ENCODE measurements at places on chromosomes 2 and 18.

DNA sequence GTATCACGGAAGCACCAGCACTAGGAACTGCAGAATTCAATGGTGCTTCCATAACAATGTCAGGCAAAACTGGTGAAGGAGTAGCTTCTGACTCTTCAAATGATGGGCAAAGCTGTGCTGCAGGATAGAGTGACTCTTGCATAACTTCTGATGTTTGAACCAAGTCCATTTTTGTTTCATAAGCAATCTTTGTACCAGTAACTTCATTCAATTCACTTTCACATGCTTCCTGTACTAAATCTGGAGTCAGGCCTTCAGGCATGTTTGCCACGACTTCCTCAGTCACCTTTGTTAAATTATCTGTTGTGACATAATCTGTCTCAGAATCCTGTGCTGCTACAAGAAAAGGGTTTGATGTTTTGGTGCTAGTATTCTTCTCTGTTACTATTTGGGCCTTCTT is 24.0 kb downstream of the RTN4 start:
- no peak for DNase-seq

DNA sequence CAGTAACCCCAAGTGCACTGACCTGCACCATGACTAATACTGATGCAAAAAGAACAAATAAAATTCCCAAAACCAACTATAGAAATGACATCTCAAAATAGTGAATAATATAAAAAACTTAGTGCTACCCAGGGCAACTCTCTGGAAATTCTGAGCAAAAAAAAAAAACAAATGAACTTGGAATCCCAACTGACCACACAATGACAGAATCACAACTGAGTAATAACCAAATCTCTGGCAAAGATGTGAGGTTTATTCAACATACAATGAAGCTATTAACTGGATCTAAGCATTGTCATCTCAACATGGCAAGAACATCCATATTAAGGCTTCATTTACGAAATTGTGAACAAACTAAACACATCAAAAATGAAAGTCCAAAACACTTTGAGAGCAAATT is 22.7 kb downstream of the EXOC6B start:
- no peak for DNase-seq

DNA sequence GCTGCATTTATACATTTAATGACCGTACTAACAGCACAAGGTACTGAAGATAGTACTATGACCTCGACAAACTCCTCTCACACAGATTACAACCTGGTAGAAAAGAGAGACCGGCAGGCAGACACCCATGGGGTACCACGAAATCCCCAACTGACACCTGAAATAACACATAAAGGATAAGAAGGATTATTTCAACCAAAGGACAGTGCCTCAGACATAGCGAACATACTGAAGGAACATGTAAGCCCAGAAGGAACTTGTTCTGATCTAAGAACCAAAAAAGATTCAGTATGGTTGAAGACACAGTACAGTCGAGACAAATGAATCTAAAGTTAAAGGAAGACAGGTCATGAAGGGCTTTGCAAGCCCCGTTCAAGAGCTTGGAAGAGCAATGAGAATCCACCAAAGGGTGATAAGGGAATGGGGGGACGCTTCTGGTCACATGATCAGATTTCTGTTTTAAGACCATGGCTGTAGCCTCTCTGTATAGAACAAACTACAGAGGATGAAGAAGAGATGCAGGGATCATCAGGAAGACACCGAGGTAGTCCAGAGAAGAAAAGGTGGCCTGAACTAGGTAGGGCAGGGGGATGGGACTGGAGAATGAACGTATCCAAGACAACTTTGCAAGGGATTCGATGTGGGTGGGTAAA is 902 bp downstream of the MCFD2 start:
- DNase-seq, result no peak

GRCh38 chr2:41375901-41376300 is 671.9 kb upstream of the PKDCC start:
- DNase-seq, result no peak

DNA sequence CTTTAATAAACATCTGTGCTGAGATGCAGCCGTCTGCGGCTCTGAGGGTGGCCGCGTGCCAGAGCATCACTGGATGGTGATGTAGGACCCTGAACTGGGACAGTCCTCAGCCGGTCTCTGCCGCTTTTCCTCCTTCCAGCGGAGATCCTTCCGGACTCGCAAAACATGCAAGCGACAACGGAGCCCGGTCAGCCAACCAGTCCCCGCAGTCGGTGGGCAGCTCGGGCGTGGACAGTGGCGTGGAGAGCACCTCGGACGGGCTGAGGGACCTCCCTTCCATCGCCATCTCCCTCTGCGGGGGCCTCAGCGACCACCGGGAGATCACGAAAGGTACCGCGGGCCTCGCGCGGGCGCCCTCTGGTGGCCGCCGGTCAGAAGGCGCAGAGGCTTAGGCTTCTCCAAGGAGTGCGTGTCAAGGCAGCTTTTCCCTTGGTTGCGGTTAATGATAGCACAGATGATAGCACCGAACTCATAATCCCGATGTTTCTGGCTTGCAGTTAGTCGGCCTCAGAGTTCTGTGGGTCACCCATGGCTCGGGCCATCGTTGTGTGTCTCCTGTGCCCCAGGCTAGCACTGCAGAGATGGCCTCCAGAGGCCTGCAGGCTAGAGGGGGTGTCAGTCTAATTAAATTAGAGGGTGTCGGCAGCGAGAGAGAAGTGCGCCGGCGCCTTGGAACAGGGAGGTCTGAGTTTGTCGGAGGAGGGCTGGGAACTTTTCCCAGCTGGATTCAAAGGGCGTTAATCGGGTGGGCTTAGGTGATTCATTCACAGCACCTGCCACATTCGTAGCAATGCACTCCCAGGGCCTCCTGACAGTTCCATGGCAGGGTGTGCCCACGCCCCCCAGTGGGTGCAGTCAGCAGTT is 38.5 kb downstream of the LPIN1 start:
- no peak for DNase-seq

DNA sequence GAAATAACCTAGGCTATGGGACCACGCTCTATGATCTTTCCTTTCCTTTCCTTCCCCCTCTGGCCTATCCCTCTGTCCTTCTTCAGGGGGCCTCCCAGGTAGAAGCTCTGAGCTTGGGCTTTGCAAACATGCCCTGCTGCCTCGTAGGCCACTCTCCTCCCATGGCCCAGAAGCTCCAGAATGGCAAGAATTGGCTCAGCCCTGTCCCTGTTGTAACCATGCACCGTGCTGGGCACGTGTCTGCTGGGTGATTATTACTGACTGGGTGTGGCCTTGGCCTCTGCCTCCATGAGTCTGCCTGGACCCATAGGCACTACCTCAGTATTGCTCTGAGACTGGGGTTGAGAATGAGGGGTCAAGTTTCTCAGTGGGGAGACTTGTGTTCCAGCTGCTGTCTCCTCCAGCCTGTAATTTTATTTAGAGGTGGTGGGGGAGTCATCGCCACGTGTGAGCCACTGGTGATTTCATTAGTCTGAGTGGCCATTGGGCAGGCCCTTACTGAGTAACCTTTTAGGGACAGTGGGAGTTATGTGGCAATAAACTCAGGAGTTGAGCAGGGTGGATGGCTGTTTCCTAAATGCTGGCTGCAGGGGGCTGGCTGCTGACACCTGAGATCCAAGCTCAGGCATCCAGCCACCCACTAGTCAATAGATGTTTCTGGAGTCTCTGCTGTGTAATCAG is 157.9 kb downstream of the CLIP4 start:
- no peak for DNase-seq

DNA sequence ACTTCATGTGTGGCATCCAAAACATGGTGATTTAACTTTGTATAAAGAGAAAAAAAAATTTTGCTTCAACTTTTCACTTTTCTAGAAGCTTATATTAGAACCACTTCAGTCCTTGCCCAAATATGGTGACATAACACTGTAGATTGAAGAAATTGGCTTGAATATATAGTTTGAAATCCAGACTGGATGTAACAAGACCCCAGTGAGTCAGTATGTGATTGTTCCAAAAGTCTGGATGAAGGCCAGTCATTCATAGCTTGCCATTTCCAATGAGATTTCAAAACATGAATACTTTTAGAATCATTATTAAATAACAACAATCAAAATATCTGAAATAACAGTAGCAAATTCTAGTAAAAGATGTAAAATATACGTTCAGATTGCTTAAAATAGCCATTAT is 104.8 kb upstream of the FN1 start:
- DNase-seq, result no peak

DNA sequence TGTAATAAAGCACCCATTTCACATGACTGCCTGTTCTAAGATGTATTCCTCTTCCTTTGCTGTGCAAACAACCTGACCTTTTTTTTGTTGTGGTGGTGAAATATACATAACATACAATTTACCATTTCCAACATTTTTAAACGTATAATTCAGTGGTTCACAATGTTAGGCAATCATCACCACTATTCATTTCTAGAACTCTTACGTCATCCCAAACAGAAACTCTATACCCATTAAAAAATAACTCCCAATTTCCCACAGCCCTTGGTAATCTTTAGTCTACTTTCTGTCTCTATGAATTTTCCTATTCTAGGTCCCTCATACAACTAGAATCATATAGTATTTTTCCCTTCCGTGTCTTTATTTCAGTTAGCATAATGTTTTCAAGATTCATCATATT is 36.7 kb downstream of the RND3 start:
- no peak for DNase-seq

- DNase-seq, result no peak
These were observed 113.0 kb downstream of the RND3 start for GRCh38 chr2:150374492-150374891.

- DNase-seq, result no peak
These were observed 97.4 kb upstream of the DNAJC10 start for GRCh38 chr2:182618672-182619079.

DNA sequence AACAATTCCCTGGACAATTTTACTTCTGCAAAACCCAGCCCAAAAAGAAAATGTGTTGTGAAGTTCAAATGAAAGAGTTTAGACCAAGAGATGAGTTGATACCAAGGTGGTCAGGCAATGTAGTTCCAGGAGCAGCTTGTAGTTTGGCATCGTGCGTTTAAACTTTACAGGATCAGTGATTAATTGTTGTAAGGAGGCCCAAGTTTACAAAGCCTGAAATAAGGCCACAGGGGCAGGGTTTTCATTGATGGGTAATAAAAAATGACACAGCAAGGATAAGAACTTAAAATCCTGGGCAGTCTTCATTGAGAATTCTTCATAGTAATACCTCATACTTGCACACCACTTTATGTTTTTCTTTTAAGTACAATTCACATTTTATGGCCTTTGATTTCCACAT is 463.9 kb upstream of the HNRNPA3 start:
- no peak for DNase-seq

DNA sequence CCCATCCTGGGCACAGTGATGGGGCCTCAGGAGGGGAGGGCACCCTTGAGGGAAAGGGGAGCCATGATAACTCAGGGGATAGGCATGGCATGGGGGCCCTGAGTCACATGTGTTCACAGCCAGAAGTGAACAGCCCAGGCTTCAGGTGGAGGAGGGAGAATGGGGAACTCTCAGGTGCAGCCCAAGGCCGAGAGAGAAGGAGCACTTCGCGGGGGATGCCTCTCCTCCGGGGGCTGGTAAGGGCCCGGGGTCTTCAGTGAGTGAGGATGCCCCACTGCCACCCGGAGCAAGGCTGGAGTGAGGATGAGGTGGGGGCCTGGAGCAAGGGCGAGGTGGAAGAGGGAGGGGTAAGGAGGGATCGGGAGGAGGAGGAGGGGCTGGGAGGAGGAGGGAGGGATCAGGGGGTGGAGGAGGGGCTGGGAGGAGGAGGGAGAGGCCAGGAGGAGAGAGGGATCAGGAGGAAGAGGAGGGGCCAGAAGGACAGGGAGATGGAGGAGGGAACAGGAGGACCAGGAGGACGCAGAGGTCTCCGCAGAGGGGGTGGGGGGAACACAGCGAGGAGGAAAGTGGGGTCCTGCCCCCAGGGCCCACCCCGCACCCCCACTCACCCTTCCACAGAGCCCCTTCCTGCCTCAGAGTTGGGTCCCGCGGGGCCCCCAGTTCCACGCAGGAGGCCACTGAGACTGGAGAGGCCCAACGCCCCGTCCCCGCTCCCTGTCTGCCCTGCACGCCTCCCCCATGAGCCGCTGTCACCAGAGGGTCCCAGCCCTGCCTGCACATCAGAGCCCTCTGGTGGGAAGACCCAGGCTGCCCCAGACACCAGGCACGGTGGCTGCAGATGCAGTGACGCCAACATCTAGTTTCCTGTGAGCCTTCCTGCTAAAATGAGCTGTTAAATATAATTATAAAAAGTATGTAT is 42.8 kb downstream of the RAMP1 start:
- no peak for DNase-seq

GRCh38 chr2:219557791-219558785 is 13.3 kb downstream of the OBSL1 start:
- DNase-seq, result no peak

DNA sequence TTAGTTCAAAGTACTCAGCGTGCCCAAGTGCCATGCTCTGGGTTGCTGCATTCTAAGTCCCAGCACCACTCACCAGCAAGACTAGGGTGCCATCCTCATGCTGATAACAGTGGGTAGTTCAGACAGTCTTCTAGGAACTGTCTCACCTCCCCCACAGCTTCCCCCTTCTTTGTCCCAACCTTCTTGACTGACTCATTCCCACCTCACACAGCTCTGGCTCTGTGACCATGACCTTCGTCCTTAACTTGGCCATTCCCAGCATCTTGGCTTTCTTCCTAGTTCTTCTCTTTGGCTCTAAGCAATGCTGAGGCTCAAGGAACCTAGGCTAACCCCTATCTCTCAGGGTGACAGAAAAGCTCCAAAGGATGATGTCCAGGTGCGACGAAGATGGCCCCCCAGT is 20.0 kb upstream of the CXCR4 start:
- no peak for DNase-seq

GRCh38 chr2:12316476-12316875 is 400.3 kb upstream of the TRIB2 start:
- DNase-seq, result no peak

GRCh38 chr2:109710505-109711229 is 83.4 kb upstream of the RGPD5 start:
- no peak for DNase-seq

GRCh38 chr2:225667445-225667844 is 267.9 kb downstream of the NYAP2 start:
- DNase-seq, result no peak

DNA sequence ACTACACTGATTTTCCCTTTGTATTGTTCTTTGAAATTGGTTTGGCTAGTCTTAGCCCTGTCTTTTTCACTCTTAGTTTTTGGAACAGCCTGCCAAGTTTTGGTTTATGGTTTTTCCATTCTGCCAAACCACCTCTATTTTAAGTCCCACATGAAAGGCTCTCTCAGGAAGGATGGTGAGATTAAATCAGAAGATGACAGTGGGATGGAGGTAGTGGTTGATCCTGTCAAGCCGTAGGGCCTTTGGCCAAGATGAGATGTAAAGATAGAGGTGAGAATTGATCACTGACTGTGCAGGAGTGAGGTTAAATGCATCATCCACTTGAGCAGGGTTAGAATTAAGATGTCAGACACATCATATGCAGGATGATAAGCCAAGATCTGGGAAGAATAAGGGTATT is 948.5 kb downstream of the SLC4A3 start:
- no peak for DNase-seq

- DNase-seq, result no peak
These were observed 154.8 kb upstream of the ZNF236 start for GRCh38 chr18:76667603-76668002.
